ENCODE measurements at places on chromosomes 11 and 22.

DNA sequence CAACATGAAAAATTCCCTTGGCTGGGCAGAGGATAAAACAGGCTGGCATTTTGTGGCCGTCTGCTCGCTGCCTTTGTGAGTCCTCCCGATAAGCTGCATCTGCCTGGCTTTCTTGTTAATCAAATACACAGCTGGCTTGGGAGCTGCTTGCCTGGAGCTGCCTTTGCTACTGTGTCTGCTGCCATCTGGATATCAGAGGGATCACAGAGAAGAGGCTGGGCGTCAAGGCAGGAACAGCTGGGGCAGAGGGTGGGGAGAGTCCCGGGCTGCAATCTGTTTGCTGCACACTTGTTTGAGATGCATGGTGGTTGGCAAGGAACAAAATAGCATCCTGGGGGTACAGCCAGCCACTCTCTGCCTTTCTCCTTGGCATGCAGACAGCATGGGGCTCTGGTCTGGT is 36.0 kb downstream of the COMMD9 start:
- DNase-seq, result peak; percentile 15

- no peak for DNase-seq
Observed at GRCh38 chr11:10298342-10298741, 4.3 kb upstream of the SBF2 start.

DNA sequence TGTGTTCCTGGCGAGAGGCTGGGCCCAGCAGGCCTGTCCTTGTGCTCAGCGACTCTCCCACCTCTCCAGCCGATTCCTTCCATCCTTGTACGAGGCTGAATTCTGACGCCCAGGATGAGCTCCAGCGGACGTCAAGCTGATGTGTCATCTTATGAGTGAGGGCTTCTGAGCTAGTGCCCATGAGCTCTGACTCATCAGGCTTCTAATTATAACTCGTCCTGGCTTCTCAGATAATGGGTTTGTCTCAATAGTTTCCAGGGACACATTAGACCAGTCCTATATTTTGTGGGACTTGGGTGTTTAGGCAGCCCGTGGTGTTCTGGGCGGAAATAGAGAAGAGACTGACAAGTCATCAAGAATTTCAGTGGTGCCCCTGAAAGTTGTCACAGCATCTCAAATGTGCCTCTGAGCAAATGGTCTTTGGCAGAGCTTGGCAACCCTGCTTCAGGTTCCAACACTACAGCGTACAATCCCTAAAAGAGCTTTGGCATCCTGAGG is 108.2 kb upstream of the CD44 start:
- peak; percentile 95 for DNase-seq

DNA sequence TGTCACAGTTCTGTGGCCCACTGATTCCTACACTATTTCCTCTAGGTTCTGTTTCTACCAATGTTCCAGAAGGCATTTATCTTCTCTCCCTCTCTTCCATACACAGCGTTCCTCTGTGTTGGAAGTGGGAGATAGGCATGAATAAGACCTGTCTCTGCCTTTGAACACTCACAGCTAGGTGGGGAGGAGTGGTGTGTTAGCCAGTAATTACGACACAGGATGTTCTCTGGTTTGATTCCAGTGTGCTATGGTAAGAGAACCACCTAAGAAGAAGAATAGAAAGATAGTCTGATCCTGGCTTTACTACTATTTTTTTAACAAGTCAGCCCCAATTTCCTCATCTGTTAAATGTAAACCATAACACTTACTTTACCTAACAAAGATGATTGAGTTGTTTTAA is 200.2 kb upstream of the MTMR2 start:
- DNase-seq, result no peak

- DNase-seq, result peak; percentile 57
Observed at GRCh38 chr22:37270928-37271650, 11.2 kb upstream of the CYTH4 start.

DNA sequence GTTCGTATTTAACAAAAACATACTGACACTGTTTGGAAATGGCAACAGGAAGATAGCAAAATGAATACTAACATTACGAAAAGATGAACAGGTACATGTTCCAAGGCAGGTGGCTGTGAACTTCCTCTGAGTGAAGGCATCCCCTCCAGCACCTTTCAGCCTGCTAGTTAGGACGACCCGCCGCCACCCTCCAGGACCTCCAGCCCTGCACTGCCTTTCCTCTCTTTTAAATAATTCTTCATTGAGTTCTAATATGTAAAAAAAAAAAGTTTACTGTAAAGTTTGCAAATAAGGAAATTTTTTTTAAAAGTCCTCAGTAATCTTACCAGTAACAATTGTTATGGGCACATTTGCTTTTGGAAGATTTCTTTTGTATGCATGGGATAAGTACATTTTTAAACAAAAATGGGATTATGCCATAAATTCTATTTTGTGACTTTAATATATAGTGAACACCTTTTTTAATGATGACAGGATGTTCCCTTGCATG is 6.0 kb downstream of the NEAT1 start:
- DNase-seq, result peak; percentile 49

DNA sequence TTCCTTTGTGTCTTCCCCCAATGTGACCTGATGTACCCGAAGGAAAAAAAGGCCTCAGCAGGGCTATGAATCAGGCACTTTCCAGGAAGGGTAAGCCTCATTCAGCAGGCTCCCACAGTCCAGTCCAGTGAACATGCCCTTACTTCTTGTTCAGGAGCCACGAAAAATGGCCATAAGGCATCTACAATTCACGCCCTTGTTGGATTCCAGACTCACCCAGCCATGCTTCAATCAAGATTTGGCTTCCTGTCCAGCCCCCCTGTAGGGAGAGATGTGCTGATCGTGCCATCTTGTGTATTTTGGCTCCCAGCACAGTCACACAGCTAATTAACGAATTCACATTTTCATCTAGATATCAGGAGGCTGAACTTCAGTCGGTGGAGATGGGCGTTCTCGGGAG is 9.9 kb upstream of the KCNJ5 start:
- DNase-seq, result no peak
